ENCODE measurements at places on chromosomes 7 and 10.

DNA sequence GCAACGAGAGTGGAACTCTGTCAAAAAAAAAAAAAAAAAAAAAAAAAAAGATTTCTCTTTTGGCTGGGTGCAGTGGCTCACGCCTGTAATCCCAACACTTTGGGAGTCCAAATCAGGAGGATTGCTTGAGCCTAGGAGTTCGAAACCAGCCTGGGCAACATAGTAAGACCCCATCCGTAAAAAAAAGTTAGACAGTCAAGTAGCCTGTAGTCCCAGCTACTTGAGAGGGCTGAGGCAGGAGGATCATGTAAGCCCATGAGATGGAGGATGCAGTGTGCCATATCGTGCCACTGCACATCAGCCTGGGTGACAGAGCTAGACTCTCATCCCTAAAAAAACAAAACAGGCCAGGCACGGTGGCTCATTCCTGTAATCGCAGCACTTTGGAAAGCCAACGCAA lies 25.2 kb downstream of the PDLIM1 start:
- DNase-seq = no peak

DNA sequence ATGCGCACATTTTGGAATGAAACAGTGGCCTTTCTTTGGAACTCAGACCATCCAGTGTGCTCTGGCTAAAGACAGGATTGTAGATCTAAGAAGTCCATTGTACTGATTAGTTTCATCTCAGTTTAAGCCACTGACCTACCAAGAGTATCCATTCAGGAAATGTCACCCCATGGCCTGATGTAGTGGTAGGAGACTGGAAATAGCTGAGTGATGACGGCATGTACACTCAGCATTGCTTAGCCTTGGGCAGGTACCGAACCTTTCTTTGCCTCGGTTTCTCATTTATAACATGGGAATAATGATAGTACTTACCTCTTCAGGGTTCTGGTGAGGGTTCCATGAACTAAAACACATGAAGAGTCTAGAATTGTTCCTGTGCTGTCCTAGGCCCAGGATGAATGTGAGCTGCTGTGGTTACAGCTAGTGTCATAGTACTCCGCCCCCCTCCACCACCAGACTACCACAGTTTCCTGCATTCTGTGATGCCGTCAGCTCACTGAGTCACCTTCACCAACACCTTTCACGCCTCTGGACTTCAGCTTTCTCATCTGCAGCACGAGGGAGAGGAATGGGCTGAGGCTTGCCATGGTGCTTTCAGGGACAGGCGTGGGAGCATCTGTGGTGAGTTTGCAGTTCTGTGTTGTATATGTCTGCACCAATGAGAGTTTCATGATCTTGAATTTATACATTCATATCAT lies 484.0 kb upstream of the GALNT17 start:
- DNase-seq = peak; percentile 87

GRCh38 chr10:17232276-17232960 lies 4.4 kb downstream of the VIM start:
- DNase-seq = no peak

GRCh38 chr7:89170628-89171027 lies 375.1 kb upstream of the TEX47 start:
- no peak for DNase-seq

- DNase-seq = no peak
Observed at GRCh38 chr7:109763611-109764010, 1193.9 kb downstream of the DNAJB9 start.

GRCh38 chr7:33831389-33832141 lies 73.8 kb upstream of the BMPER start:
- no peak for DNase-seq

DNA sequence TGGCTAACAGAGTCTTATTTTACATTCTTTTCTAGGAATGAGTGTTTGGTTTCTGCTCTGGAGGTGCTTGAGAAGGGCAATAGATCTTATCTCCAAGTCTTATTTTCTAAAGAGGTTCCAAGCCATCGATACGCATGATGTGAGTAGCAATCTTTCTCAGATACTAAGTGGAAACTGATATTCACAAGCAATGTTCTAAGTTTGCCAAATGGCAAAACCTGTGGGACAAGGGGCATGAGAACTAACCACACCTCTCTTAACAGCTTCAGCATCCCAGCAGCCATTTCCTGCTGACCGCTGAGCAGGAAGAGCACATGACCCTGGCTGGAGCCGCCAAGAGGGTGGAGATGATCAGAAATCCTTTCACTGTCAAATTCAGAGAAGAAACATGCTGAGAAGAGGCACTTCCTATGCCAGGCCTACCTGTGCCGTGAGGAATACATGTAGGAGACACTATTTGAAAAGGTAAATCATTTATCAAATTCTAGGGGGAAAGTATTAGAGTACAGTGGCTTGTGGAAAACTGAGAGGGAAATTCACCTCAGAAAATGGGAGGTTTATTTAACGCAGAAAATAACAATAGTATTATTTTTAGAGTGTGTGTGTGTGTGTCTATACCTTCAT lies 35.2 kb downstream of the CCDC71L start:
- DNase-seq = no peak
